ENCODE measurements at places on chromosomes 4 and X.
A peak's percentile ranks its signal among the peaks of the same experiment; 100 is the strongest.

- DNase-seq: no peak
Measured at GRCh38 chr4:176538217-176538925, 218.6 kb downstream of the SPCS3 start.

DNA sequence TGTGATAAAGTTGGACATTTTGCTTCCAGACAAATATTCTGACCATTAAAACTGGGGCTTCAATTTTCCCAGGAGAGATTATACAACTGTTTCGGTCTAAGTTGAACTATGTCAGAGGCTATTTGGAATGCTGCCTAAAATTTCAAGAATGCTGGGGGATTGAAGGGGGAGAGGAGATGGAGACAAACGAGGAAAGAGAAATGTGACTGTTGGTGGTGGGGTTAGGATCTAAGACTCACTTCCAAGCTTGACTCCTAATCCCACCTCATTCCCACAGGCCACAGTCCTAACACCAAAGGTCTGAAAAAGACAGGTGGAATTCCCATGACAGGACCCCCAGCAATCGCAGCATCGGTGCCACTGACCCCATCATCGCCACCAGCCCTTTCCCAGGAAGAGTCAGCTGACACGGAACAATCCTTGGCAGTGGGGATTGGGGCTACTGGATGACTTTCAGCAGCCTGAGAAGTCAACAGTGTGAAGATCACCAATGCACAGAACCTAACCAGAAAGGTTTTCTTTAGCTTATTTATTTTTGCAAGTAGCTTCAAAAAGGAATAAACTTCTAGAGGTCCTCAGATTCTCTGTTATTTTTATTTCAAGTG, 74.0 kb upstream of the PRSS48 start:
- DNase-seq: no peak

DNA sequence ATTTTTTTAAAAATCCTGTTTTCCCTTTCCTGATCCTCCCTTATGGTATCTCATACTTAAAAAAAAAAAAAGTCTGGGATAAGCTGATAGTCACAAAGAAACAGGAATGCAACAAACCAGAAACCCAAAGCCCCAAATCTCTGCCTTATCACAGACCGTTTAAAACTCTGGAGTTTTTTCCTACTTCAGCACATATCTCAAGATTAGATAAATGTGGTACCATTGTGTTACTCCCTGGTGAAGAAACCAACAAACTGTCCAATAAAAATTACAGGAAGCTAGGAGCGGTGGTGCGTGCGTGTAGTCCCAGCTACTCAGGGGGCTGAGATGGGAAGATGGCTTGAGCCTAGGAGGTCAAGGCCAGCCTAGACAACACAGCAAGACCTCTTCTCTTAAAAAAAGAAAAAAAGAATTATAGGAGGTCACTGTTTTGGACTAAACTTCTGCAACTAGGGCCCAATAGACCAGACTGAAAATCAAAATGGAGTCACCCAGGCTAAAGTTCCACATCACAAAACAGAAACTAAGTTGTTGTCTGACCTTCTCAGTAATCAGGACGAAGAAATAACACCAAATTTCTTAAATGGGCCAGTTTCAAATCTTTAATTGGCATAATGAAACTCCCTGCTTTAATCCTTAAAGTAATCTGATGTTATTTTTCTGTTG, 51.9 kb downstream of the RBM47 start:
- DNase-seq: no peak

DNA sequence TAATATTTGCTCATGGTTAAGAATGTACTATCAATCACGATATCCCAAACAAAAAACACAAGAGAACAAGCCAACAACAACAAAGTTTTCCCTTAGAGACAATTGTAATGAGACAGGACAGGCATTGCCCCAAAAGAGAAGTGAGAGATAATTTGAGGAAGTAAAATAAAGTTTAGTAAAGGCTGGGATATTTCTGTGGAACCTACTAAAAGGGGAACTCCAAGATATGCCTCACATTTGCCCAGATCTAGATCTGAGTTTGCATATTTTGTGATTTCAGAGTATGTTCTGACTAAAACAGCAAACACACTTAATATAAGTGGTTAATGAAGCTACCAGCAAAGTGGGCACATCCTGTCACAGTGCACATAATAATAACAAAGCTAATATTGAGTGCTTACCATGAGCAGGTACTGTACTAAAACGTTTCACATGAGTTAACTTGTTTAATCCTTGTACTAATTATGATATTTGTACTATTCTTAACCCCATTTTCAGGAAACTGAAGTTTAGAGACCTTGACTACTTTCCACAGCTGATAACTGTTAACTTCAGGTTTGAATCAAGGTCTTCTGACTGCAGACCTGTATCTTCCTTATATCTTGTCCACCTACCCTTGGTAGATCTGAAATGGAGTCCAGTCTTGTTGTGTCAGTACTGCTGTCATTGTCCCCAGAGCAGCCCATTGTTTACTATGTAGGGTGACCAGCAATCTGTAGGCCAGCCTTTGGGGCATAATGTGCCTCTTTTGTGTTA, 26.0 kb upstream of the BMP2K start:
- DNase-seq: no peak

GRCh38 chr4:891747-892146, 40.4 kb downstream of the GAK start:
- DNase-seq: peak; percentile 20

- no peak for DNase-seq
Measured at GRCh38 chr4:182245541-182246215, 2.5 kb downstream of the TENM3 start.

GRCh38 chr4:168488869-168489274, 8.0 kb upstream of the PALLD start:
- no peak for DNase-seq

DNA sequence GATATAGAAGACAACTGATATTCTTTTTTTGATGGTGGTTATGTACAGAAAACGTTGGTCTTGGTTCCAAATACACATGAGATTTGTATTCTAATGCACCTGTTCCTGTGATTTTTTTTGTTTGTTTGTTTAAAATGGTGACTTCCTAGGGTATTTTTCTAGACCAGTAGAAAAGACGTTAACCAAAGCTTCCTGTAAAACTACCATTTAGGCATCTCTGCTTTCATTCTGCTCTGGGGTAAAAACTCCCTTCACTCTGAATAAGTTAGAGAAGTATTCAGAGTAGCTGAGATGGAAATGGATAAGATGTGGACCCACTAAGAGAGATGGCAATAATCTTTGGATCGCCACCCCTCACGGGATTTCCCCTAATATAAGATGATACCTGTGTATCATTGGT, 343.2 kb upstream of the KLF3 start:
- DNase-seq: no peak

GRCh38 chr4:99841129-99841528, 24.5 kb downstream of the DAPP1 start:
- no peak for DNase-seq

GRCh38 chr4:132642016-132642817, 506.9 kb upstream of the PCDH10 start:
- peak; percentile 1 for DNase-seq

GRCh38 chrX:139691843-139692505, 16.0 kb downstream of the MCF2 start:
- no peak for DNase-seq
